GM04504 (cell line): ENCODE measurements at places on chromosomes 12 and 14.

DNA sequence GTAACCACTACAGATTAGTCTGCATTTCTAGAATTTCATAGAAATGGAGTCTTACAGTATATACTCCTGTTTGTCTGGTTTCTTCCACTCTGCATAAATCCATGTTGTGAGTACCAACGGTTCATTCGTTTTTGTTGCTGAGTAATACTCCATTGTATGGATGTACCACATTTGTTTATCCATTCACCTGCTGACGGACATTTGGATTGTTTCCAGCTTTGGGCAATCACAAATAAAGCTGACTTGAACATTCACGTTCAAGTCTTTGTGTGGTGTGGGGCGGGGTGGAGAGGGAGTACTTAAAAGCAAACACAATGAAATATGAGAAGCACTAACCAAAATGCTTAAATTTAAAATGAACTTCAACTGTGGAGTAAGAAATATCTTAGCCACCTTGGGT is 7.1 kb downstream of the HECTD4 start:
- DNase-seq = no peak

DNA sequence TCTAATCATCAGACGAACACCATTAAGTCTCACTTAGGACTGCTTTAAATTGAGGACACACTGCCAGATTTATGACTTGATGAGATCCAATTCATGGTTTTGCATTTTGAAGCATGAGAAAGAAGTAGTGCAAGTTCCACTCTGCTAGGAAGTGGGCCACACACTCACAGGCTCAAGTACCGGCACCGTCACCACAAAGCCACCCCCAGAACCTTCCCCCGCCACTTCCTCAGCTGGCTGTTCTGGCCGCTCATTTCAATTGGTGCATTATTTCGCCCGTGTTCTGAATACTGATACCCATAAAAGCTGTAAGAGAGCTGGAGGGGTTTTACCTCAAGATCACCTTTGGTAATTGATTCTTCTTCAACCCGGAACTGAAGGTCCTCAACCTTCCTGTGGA is 70.1 kb downstream of the CLIP1 start:
- no peak for DNase-seq

GRCh38 chr12:50101663-50102062 is 2.1 kb upstream of the GPD1 start:
- no peak for DNase-seq

DNA sequence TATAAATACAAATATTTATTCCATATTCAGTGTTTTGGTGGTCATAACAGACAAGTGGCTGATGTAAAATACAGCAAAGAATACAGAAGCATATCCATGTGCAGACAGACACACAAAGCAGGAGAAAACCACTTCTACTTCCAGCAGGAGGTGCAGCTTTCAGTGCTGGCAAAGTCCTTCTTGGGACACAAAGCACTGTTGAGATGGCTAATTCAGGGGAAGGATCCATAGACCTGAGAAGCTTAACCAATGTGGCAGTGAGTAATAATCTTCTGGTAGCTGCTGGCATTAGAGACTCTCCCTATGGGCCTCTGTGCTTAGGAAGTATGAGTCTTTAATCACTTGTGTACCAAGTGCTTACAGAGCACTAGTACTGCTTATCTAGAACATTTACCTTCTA is 26.8 kb downstream of the AMN1 start:
- DNase-seq = peak; percentile 2

GRCh38 chr12:89087876-89088275 is 264.4 kb downstream of the DUSP6 start:
- no peak for DNase-seq

GRCh38 chr12:28631831-28632230 is 441.6 kb downstream of the CCDC91 start:
- no peak for DNase-seq

- no peak for DNase-seq
Measured at GRCh38 chr12:83465632-83466031, 778.9 kb downstream of the TMTC2 start.

GRCh38 chr14:91835197-91835919 is 32.0 kb downstream of the TC2N start:
- DNase-seq = no peak

DNA sequence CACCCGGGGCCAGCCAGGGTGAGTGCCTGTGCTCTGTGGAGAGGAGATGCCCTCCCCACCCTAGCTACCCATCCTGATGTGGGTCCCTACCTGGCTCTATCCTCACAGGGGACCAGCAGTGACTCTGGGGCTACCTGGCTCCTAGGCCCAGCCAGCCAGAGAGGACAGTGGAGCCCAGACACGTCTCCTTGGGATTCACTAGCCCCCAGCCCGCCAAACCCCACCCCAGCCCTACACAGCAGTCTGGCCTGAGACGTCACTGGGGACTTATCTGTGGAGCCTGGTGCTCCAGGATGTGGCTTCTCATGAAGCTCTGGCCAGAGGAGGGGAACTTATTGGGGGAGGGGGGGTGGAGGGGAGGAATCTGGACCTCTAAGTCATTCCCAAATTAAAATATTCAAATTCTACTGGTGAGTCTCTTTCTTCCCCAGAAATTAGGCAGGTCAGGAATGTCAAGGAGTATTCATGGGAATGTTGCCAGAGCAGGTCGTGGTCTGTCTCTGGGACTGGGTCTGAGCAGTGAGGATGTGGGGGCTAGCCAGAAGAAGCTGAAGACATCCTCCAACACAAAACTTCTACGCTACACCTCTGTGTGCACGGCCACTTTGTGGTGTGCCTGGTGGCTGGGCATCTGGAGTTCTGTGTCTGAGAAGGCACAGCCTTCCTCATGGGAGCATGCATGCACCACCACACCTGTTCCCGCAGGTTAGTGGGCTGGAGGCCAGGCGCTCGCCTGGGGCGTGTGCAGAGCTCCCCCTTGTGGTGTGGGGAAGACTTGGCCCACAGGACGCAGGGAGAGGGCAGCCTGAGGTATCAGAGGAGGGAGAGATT is 2.7 kb downstream of the CMTM5 start:
- no peak for DNase-seq

DNA sequence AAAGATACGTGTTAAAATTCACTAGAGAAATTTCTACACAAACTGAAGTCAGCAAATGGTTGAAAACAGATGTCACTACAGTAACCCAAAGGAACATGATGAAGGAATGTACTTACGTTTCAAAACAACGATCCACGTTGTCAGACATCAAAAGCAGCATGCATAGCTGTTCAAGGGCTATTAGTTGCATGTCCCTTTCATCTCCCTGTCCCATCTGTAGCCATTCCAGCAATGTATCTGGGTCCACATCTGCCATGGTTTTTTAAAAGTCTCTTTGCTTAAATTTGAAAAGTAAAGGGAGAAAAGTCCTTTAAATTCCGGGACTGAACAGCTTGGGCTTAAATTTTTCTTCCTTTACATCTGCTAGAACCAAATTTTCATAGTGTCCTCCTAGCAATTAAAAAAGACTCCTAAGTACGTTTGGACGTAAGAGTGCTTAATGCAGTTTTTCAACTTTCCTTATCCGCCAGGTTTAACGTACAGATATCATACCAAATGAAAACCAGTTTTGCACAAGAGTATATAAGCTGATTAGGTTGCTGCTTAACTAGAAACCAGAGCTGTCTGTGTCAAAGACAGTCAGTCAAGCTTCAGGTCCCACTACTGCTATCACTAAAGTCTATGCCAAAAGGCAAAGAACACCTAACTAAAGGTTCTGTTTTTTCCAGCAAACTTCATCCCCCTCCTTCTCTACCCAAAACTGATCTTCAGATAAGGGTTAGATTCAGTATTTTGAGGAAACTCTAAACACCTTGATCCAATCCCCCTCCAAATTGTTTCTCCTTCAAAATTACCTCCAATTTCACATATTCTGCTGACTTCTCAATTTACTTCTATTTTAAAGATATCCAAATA is 1.7 kb downstream of the HECTD1 start:
- peak; percentile 72 for DNase-seq

DNA sequence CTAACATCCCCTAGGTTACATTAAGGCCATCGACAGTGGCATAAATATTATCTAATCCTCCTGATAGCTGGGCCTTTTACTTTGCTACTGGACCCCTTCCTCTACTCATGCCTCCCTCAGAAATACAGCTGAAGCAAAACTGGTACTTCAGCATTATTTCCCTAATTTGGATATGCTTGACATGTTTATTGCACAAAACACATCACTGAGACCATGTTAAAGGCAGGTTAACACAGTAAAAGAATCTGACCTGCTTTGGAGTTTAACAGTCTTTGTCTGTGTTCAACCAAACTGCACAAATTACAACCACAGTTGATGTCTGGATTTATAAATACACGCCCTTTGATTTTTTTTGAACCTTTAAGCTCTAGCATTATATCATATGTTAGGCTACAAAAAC is 156.6 kb downstream of the FOXA1 start:
- no peak for DNase-seq

- DNase-seq = no peak
Measured at GRCh38 chr12:62799766-62800406, 135.1 kb downstream of the PPM1H start.

DNA sequence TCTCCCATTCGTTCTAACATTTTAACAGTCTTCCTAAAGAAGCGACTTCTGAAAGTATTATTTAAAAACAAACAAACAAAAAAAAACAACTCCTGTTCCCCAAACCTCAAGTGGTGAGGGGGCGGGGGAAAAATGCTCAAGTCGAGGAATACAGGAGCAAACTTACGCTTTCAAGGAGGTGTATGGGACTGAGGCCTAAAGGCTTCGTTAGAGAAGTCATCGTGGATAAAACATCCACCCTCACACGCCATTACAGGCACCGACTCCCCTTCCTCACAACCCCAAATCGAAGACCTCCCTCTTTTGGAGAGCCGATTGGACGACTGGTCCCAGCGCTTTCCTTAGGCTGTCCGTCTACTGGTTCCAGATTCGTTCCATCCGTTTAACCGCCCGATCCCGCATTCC is 693 bp downstream of the CBX5 start:
- DNase-seq = no peak

GRCh38 chr14:100906420-100906819 is 2.9 kb upstream of the RTL1 start:
- no peak for DNase-seq
